ENCODE measurements at places on chromosomes 6 and 20.

DNA sequence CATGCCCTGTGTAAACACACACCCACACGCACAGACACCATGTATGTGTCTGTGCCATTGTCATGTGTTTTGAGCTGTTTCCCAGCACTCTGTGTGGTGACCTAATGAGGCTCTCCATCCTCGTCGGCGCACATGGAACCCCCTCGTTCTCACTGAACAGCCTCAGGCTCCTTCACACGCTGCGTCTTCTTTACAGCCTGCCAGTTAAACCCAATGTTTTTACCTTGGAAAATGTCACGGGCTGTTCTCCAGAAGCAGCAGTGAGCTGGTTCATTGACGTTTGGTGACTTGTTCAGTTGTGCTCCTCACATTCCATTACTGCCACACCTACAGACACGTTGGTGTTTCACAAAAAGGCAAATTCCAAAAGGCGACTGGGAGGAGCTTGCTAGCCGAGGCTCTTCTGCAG is 201.0 kb upstream of the FOXQ1 start:
- DNase-seq = no peak

GRCh38 chr20:3473324-3473723 is 2.5 kb downstream of the ATRN start:
- no peak for DNase-seq

DNA sequence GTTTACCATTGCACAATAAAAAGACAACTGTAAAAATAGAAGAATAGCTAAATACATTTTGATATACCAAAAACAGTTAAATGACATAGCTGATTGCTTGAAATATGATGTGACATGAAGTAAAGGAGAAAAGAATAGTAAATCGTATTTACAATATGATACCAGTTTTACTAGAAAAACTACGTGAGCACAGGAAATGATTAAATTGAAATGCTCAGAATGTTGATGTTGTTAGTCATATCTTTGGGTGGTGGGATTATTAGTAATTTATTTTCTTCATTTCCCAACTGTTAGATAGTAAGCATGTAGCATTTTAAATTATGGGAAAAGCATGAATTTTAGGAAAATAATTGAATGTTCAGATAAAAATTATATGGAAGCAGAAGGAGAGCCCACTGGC is 268.3 kb upstream of the TAB2 start:
- no peak for DNase-seq

DNA sequence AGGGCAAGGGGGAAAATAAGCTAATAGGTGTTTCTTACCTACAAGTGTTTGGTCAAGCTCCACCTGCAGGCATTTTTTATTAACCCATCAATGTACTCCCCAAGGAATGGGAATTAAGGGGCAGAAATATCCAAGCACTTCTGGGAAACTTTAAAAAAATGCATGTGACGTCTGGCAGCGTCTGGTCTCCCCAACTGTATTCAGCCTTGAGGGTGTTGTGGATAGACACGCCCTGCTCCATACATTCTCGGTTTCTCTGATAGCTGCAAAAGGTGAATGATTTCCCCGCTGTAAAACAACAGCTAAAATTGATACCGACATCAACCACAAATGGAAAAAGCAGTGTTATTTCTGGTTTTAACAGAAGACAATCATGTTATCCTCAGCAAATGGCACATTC is 2.5 kb upstream of the FOXQ1 start:
- no peak for DNase-seq

- DNase-seq = no peak
Measured at GRCh38 chr6:150764334-150765066, 101.0 kb upstream of the MTHFD1L start.
